ENCODE measurements at places on chromosomes 3 and 15.
A peak's percentile ranks its signal among the peaks of the same experiment; 100 is the strongest.

- DNase-seq: no peak
Measured at GRCh38 chr3:125957674-125958510, 11.1 kb upstream of the ROPN1B start.

GRCh38 chr3:172277151-172277652, 171.1 kb downstream of the GHSR start:
- no peak for DNase-seq

DNA sequence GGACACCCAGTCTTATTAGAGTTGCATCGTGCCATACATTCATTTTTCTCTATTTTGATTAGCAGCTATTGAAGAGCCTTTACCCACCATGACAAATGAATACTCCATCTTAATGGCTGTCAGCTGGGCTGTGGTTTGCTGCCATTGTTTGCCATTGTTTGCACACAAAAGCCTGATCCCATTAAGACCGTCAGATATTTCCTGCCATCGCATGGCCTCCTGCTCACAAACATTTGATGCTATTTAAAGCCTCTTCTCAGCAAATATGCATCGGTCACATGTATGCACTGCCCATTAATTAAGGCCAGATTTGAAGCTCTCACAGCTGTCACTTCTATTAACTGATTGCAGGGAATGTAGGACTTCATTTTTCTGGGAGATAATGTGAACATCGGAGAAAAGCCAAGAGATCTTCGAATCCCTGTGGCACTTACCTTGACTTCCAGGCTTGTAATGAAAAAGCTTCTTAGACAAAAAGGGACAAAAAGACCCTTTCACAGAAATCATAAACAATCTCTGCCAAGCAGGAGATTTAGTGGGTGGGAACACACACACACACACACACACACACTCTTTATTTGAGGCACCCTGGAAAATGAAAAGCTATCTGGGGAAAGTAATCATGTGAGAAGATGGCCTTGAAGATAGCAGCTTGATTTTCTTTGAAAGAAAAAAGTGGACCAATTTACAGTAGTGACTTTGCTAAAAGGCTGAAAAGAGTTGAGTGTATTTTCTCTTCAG, 175.4 kb upstream of the NR2E3 start:
- DNase-seq: no peak

GRCh38 chr15:101051291-101052030, 132.3 kb downstream of the LRRK1 start:
- no peak for DNase-seq

GRCh38 chr15:89848970-89849292, 34.3 kb upstream of the ANPEP start:
- no peak for DNase-seq

GRCh38 chr3:138051947-138052802, 42.2 kb downstream of the CLDN18 start:
- DNase-seq: peak; percentile 67

Data from MCF 10A (cell line).